ENCODE measurements at places on chromosomes 1 and 21.

DNA sequence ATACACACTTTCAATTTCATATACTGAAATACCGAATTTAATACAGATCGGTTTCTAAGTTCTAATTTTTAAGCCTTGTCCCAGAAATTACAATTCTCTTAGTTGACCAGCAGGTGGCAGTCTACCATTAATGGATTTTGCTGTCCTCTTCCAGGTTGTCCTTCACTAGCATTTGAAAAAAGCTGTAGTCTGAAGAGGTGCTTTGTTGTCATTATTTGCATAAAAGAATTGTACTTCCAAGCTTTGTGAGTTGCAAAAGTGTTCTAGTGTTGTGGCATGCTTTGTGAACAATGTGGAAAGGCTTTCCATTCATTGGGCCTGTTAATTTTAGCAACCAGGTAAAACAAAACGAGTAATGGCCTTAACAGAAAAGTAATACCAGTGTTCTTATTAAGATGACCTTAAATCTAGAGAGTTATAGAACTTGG is 193.6 kb downstream of the RPS6KC1 start:
- peak; percentile 63 for DNase-seq

DNA sequence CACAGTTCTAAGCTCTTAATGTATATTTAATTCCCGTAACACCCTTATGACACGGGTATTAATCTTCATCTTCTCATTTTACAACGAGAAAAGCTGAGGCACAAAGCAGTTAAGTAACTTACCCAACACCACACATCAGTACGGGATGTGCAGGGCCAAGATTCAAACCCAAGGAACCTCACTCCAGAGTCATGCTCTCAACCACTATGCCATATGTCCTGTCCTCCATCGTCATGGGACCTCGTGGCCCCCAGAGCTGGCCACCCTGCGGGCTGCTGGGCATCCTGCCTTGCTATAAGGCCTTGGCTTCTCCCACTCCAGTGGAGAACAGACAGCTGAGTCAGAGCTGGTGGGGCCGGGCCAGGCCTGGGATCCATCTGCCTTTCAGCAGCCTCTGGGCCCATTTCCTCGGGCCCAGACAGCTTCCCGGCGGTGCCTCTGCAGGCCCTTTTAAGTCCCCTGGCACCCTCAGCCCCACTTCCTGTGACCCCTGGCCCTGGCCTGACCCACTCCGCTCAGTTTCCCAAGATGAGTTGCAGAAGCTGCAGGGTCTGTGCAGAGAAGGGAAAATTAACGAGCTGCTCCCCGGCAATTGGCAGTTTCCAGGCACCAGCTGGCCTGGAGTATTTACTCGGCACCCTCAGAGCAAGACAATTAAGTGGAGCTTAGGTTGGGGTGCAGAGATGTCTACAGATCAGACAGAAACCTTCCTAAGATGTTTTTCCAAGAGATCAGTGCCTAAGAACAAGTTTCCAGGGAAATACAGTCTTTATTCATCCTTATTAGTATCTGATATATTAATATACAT is 98.2 kb downstream of the EPHB2 start:
- DNase-seq = peak; percentile 90

DNA sequence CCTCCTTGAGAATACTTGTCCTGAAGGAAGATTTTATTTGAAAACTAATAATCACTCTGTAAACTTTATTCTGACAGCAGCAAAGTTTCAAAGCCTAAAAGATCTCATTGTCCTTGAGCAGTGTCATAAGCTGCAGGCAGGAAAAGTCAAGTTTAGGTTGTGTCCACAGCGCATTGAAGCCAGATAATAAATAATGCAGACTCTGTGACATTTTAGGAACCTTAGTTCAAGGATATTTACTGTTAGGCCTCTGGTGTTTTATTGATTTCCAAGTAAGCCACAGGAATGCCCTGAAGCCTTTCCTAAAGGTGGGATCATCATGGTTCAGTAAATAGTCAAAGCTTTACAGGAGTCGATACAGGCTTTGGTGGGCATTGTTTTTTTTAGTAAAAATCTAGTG is 356.4 kb upstream of the SGIP1 start:
- no peak for DNase-seq

GRCh38 chr1:110088739-110089316 is 18.4 kb upstream of the ALX3 start:
- DNase-seq = no peak

DNA sequence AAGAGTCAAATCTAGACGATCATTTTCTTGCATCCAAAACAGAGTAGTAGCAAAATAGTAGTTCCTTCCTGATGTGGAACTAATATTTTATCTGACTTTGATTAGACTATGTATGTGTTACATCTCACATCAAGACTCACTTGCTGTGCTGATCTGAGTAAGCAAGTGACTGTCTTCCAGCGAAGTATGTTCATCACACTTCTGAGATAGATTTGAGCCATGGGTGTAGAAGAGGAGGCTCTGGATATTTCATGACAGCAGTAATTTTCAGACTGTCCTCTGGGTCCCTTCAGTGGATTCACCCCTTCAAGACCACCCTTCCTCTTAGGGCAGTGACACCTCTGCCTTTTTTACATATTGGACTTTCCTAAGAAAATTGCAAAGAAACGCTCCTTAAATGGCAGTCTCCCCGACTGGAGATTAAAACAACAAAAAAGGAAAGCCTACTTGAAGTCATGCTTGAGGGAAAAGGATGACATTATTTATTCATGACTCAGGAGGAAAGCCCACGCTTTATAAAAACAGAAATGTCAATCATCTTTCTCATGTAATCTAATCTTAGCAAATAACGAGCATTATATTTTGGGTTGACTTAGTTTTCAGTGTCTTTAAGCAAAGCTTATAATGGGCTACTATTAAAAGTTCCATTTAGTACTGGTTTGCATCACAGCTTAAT is 22.8 kb downstream of the ATP1B1 start:
- DNase-seq = no peak

DNA sequence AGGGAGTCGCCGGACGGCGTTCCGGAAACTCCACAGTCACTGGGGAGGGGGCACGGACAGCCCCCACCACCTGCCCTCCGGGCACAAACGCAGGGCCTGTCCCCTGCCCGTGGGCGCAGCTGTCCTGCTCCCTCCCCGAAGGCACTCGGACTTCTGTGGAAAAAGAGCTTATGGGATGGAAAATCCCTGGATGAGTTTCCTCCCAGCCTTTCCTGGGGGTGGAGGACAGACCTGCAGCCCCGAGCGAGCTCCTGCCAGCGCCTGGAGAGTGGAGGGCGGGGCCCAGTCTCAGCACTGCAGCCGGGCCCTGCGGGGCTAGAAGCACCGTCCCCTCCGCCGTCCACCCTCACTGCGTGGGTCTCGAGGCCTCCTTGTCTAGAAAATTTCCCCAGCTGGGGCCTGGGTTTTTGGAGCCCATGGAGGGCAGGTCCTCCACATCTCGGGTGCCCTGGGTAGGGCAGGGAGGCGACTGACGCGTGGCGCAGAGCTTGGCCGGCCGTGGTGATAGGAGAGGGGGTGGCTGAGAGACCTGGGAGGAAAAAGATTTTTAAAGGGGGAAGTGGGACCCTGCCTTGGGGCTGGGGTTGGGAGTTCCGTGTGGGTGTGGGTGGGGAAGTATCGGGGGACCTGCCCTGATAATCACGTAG is 6.4 kb upstream of the COL6A1 start:
- no peak for DNase-seq

- DNase-seq = peak; percentile 29
Measured at GRCh38 chr1:10399444-10399941, 629 bp downstream of the PGD start.

DNA sequence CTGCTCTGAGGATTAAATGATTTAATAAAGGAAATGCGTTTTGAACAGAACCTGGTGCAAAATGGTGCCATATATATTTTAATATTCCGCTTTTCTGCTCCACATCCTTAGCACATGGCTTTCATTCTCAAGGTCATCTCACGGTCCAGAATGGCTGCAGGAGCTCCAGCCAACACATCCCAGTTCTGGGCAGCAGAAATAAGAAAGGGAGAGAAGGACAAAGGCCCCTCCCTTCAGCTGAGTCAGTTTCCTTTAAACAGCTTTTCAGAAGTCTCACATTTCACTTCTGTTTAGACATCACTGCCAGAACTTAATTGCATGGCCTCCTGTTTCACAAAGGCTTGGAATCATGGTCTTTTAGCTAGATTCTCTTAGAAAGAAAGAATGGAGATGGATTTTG is 75.2 kb upstream of the LRRN2 start:
- DNase-seq = no peak

- no peak for DNase-seq
Measured at GRCh38 chr1:96945509-96946084, 224.0 kb downstream of the PTBP2 start.

- DNase-seq = peak; percentile 70
Measured at GRCh38 chr1:204384636-204385352, 25.1 kb upstream of the PLEKHA6 start.

GRCh38 chr1:205301205-205301821 is 20.2 kb downstream of the NUAK2 start:
- peak; percentile 97 for DNase-seq

DNA sequence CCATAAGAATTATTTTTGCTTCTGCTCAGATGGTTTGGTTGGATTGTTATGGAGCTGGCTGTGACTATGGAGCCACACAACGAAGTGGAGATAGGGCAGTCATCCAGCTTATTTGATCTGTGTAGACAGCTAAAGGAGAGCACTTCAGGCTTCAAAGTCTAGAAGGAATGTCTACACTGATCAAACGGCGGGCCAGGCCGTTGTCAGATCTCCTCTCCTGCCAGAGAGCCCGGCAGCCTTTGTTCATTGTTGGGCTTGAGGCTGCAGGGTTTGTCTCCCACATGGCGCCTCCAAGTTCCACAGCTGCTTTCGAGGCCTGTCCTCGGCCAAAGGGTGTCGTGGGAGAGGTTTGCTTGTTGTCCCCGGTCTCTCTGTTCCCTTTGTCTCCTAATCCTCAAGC is 2.8 kb upstream of the STMN1 start:
- no peak for DNase-seq

DNA sequence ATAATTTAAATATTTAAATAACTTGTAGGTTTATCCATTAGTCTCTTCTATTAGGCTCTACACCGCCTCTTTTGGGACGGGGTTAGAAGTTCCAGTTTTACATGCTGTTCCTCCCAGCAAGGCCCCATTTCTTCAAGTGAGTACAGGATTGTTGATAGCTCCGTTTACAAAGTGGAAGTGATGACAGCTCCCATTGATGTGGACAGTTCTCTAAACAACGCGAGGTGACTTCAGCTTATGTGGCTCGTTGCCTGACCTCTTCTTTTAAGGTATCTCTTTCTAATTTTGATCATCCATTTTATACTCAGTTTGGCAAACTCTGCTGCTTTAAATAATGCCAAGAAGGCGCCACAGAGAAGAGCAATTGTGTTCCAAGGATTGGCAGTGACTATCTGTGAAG is 49.7 kb downstream of the PACC1 start:
- no peak for DNase-seq

- no peak for DNase-seq
Measured at GRCh38 chr1:47915677-47916353, 81.4 kb downstream of the TRABD2B start.

GRCh38 chr1:209673631-209674417 is 1.4 kb upstream of the G0S2 start:
- peak; percentile 35 for DNase-seq

GRCh38 chr1:30629501-30629900 is 93.9 kb downstream of the MATN1 start:
- no peak for DNase-seq

DNA sequence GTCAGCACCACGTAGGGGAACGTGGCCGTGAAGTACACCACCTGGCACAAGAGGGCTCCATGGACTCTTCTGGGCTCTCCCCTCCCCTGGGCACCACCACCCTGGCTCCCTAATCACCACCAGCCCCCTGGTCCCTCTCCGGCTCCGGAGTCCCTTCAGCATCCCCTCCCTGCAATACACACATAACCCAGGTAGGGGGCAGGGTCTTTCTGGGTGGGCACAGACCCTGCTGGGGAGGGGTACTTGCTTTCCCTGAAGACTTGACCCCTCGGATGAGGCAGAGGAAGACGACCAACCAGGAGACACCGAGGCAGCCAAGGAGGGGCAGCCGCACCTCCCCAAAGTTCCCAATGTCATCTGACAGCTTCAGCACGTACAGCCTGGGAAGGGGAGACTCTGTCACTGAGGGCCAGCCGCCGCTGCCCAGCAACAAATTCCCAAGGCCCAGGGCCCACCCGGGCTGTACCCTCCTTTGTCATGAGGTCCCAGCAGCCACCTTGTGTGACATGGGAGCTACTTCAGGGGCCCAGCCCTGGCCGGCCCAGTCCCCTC is 11.3 kb downstream of the CCDC24 start:
- no peak for DNase-seq

DNA sequence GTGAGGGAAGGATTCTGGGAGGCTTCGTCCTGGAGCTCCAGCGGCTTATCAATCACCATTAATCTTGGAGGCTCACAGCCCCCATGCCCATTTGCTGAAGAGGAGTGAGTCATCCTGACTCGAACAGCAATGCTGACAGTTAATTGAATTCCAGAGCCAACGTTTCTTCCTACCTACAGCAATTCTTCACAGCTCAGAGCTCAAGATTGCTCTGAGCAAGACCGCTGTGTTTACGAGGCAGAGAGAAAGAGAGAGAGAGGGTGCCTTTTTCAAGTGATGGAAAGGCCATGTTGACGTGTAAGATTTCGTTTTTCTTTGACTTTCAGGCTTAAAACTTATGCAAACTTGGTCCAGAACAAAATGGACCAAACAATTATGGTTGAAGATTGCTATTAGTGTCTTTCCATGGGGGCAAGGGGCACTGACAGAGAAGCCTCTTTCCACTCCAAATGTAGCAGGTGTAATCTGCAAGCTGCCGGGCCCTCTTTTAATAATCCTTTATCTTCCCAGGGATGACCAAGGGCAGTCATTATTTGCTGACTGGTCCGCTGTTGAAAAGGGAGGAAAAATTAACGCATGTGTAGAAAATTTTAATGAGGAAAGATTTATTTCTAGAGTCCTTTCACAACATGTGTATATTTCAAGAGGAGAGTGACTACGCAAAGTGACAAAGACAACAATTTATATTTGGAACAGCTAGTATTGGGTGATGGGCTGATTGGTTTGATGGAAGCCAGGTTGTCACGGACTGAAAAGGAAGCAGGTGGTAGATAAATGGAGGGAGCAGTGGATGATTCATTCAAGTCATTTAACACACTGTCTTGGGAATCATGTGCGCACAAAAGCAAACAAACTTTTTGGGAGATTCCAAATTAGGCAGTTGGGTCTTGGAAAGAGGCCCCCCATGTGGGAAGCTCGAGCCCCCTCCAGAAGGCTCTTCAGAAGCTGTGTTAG is 136.1 kb upstream of the IRF2BP2 start:
- DNase-seq = peak; percentile 27

GRCh38 chr1:50421768-50422674 is 1.2 kb downstream of the DMRTA2 start:
- no peak for DNase-seq

DNA sequence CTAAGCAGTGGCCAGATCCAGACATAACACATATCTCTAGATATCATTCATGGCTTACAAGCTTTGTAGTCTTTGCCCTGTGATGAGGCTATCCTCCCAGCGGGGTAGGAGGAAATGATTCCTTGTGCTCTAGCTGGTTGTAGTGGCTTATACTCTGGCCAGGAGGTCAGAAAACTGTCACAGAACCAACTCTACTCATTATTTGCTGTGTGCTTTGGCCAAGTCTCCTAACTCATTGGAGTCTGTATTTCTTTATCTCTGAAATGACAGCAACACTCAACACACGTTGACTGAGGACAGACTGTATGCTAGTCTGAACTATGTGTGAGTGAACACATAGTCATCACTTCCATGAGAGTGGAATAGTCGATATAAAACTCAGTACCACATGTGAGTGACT is 116.7 kb upstream of the F3 start:
- peak; percentile 49 for DNase-seq

- DNase-seq = no peak
Measured at GRCh38 chr1:178025613-178026356, 55.9 kb upstream of the SEC16B start.

GRCh38 chr1:93323185-93323820 is 22.4 kb upstream of the DR1 start:
- no peak for DNase-seq

- no peak for DNase-seq
Measured at GRCh38 chr1:217856342-217857034, 225.3 kb downstream of the SPATA17 start.

Measured in AG10803 (cell line).